ENCODE measurements at places on chromosomes 5 and 9. TPM values are rescaled to one million over a fixed set of nuclear protein-coding genes. Genes with fewer than 3 reads are reported as not detected.

Gene COMMD10
- 52.6 TPM for polyA plus RNA-seq

Gene CPLANE1
- 36.2 TPM for polyA plus RNA-seq

Gene DEPDC1B
- 14.9 TPM for polyA plus RNA-seq

Gene GABRA6
- polyA plus RNA-seq: not detected

Gene ORM2
- 1.3 TPM for polyA plus RNA-seq

Gene SNCAIP
- polyA plus RNA-seq: 22.7 TPM

Gene ARID3C
- 0.17 TPM for polyA plus RNA-seq

Gene FRMPD1
- polyA plus RNA-seq: 0.19 TPM

Gene GAPT
- polyA plus RNA-seq: 1.2 TPM

Gene CATSPER3
- polyA plus RNA-seq: 0.84 TPM

Gene B4GALT1
- polyA plus RNA-seq: 64.7 TPM

Gene FANCG
- 47.0 TPM for polyA plus RNA-seq

Gene GTF3C5
- 61.9 TPM for polyA plus RNA-seq

Gene PCSK5
- 13.4 TPM for polyA plus RNA-seq

Gene SEC61B
- 137 TPM for polyA plus RNA-seq

Gene SLC6A18
- polyA plus RNA-seq: not detected

Gene SLC1A1
- 7.9 TPM for polyA plus RNA-seq

Gene SIT1
- 0.40 TPM for polyA plus RNA-seq

Gene DDX4
- not detected for polyA plus RNA-seq

Gene SLC6A3
- polyA plus RNA-seq: 4.4 TPM

Gene FOXI1
- not detected for polyA plus RNA-seq

Gene RNF183
- polyA plus RNA-seq: 0.61 TPM

Gene ROPN1L
- polyA plus RNA-seq: 8.1 TPM

Gene PLPP1
- polyA plus RNA-seq: 98.6 TPM

Gene ABO
- 3.9 TPM for polyA plus RNA-seq

Gene UGT3A2
- 0.13 TPM for polyA plus RNA-seq

Gene GPR107
- polyA plus RNA-seq: 48.5 TPM

Gene ADGRD2
- polyA plus RNA-seq: 0.08 TPM

Gene BAAT
- 0.39 TPM for polyA plus RNA-seq

Gene SPINK13
- 1.2 TPM for polyA plus RNA-seq

Gene MYO10
- 57.3 TPM for polyA plus RNA-seq

Gene GFRA3
- polyA plus RNA-seq: 3.9 TPM

Gene PCDHGB1
- polyA plus RNA-seq: 1.7 TPM

Gene C9orf153
- 0.43 TPM for polyA plus RNA-seq

Gene COL5A1
- polyA plus RNA-seq: 236 TPM

Gene PCDHGA12
- 2.3 TPM for polyA plus RNA-seq

Gene CD74
- 176 TPM for polyA plus RNA-seq
